ENCODE measurements at places on chromosomes 13 and 19. TPM values are rescaled to one million over a fixed set of nuclear protein-coding genes. Genes with fewer than 3 reads are reported as not detected.
A peak's percentile ranks its signal among the peaks of the same experiment; 100 is the strongest.

GRCh38 chr19:8458380-8458779 is 13.6 kb downstream of the HNRNPM start:
- no peak for DNase-seq

- no peak for DNase-seq
Observed at GRCh38 chr13:19634256-19634740, 839 bp downstream of the MPHOSPH8 start.

Gene CYP2A6
- total RNA-seq = not detected

DNA sequence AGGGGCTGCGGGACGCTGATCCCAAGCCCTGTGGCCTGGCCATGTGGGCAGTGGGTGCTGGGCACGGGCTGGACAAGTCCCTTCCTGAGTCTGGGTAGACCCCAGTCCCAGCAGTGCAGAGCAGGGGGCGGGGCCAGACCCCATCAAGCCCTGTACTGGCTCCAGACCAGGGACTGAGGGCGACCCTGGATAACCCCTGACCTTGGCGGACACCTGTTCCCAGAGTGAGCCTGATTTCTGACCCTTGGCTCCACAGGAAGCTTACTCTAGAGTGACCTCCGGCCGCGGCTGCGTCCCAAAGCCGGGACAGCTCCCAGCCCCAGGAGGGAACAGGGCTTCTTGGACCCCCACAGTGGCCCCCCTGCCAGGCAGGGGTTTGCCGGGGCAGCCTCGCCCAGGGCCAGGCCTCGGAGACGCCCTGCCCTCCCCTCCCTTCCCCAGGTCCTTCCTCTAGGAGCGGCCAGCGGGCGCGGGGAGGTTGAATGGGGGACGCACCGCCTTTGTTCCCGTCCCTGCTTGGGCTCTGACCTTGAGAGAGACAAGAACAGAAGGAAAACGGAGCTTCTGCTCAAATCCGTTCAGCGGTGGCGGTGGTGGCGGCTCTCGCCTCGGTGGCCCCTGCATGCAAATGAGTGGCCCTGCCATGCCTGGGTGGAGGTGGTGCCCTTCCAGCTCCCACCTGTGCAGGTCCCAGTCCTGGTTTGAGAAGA is 2.3 kb upstream of the EFNA2 start:
- DNase-seq = no peak

DNA sequence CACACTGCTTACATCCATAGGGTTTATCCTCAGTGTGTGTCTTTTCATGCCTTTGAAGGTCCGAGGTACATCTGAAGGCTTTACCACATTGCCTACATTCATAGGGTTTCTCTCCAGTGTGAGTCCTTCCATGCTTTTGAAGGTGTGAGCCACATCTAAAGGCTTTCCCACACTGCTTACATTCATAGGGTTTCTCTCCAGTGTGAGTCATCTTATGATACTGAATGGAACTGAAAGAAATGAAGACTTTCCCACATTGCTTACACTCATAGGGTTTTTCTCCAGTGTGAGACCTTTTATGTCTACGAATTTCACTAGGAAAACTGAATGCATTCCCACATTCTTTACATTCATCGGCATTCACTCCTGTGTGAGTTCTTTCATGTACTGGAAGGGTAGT is 7.1 kb downstream of the ZNF20 start:
- DNase-seq = no peak

DNA sequence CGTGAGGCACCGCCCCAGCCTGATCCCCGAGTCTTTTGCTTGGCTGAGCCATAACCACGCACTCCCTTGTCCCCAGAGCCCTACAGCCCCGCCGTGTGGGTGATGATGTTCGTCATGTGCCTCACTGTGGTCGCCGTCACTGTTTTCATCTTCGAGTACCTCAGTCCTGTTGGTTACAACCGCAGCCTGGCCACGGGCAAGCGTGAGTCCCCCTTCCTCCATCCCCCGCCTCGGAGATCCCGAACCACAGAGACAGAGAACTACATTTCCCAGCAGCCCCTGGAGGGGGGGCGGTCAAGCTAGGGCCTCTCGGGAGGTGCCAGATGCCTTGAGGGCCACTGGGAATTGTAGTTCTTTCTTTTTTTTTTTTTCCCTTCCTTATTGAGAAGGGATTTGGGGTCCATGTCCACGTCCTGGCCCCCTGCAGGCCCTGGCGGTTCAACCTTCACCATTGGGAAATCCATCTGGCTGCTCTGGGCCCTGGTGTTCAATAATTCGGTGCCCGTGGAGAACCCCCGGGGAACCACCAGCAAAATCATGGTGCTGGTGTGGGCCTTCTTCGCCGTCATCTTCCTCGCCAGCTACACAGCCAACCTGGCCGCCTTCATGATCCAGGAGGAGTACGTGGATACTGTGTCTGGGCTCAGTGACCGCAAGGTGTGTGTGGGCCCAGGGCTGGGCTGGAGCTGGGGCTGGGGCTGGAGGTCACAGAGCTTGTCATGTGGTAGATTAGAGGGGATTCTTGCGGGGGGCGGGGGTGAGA is 25.9 kb downstream of the GRIN2D start:
- DNase-seq = peak; percentile 52

Gene DIRAS1
- total RNA-seq = 108 TPM

Gene ZMYM5
- total RNA-seq = 8.7 TPM

DNA sequence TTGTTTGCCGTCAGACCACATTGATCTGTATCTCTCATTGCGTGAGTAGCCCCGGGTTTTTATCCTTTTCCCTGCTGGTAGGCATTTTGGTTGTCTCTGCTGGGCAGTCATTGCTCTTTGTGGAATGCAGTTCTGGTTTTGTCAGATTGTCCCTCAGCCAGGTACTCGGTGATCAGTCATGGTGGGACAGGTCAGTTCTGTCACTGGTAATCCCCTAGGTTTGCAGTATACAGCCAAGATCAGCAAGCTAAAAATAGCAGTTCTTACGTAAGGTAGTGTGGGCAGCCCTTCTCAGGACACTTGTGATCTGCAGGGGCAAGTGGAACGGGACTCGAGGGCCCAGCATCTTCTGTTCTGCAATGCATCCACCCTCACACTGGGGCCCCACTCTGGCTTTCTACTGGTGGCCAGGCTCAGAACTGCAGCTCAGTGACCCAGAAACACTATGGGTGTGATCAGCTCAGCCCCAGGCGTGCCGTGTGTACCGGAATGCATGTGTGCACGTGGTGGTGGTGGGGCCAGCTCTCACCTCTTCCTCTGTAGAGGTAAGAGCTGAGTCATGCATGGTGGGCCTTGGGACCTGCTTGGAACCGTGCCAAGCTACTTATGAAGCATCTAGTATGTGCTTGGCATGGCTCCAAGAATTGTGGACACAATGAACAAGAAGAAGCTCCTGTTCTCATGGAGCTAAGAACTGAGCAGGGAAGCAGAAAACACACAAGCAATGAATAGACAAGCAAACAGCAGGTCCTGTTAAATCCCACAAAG is 6.3 kb downstream of the PLEKHF1 start:
- peak; percentile 67 for DNase-seq

Measured in left cardiac atrium (tissue), 4 donors.